ENCODE measurements at places on chromosomes 4 and X.

DNA sequence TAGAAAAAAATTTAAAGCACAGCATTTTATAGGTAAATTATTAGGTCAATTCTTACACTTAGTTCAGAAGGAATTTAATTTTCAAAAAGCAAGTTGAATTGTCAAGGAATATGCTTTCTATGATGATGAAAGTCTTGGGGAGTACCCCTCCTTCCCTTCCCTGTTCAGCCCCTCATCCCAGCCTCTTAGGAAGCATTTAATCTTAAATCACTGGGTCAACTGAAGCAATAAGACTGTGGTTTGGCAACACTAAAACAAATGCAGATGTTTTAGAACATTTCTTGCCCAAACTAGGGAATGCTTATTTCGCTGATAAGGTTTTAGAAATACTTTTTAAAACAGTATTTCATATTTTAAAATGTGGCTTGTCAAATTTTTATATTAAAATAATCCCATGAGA, 19.1 kb upstream of the ARSJ start:
- no peak for DNase-seq

GRCh38 chr4:40121515-40121914, 64.9 kb downstream of the N4BP2 start:
- DNase-seq = peak; percentile 31

DNA sequence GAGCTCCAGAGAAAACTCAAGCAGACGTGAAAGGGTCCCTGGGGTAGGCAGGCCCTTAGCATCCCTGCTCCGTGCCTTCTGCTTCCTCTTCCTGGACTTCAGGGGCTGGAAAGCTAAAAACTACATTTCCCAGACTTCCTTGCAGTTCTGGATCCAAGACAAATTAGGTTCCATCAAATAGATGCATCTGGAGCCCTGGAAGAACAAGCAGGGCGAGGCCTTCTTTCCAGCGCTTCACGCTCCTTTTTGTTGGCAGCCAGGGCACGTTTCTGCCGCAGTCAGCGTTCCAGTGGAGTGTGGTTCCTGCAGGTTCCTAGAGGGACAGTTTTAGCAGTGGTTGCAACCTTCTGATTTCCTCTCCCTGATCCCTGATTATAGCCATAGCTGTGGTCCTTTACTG, 53.6 kb upstream of the MSX1 start:
- no peak for DNase-seq

- no peak for DNase-seq
Measured at GRCh38 chr4:73109493-73109892, 40.0 kb upstream of the COX18 start.

- peak; percentile 12 for DNase-seq
Measured at GRCh38 chrX:46637938-46638337, 64.4 kb downstream of the CHST7 start.

DNA sequence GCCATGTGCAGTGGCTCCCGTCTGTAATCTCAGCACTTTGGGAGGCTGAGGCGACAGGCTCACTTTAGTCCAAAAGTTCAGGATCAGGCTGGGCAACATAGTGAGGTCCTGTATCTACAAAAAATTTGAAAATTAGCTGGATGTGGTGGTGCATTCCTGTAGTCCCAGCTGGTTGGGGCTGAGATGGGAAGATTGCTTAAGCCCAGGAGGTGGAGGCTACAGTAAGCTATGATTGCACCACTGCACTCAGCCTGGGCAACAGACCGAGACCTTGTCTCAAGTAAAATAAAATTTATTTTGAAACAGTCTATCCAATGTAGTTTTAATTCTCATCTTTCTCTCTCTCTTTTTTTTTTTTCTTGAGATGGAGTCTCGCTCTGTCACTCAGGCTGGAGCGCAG, 21.1 kb downstream of the RBM10 start:
- no peak for DNase-seq

GRCh38 chr4:18039113-18039512, 17.6 kb upstream of the LCORL start:
- no peak for DNase-seq

DNA sequence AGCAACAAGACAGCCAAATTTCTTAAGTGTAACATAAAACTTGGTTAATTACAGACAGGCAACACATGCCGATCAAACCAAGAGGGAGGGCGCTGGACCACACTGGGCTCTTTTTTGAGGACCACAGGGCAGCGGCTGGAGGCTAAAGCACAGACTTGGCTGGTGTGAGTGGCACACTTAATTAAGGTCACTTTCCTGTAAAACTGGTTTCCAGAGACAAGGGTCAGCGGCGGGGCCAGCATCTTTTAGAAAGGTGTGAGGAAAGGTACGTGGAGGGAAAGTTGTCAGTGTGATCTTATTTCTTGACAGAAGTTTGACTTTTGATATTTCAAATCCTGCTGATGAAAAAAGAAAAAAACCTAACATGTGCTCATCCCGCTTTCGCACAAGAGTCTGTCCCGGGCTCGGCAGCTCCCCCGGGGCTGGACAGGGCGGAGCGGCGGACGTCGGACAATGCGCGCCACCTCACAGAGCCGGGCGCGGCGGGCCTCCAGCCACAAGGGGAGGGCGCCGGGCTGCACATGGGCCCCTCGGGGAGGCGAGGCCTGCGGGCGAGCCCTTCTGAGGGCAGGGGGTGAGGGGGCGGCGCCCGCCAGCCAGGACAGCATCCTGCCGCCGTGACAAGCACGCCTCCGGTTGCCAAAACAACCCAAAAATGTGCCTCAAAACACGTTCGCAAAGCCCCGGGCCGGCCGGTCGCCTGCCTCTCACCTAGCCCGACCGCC, 660 bp upstream of the HSPA4L start:
- no peak for DNase-seq

DNA sequence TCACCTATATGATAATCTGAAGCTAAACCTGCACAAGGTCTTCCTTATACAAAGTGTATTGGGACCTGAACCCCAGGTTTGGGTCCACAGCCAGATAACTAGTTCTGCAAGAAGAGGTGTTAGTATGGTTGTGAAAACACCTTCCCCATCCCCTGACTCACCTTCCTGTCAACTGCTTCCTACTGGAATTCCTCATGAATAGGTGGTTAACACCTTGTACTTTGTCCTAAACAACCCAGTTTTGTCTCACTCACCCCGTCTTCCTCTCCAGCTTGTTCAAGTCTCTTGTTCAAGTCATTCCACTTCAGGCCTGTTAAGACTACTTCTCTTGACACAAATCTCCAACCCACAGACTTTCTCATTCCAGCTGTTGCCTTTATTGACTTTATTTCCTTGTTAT, 45.5 kb downstream of the CCNG2 start:
- DNase-seq = no peak

DNA sequence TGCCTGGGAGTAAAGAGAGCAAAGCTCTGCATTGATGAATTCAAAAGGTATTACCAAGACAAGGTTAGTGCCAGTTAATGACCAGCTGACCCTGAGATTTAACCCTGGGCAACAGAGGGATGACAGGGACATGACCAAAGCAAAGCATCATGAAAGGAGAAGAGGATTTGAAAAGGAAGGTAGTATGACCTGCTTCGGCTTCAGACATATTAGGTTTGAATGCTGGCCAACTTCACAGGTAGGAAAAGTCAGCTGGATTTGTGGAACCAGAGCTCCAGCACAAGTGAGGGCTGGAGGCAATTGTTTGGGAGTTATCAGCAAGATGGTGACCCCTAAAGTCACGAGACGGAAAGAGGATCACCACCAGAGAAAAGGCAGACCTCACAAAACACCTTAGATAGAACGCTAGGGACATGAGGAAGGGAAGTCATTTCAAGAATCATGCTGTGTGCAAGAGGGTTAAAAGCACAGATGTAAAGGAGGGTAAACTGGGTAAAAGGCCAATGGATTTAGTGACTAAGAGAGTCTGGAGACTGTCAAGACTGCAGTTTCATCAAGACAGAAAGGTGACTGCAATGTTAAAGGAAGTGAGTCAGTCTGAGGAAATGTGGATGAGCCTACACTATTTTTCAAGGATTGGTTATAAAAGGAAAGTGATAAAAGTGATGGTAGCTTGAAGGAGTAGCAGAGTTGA, 45.6 kb downstream of the SH3RF1 start:
- DNase-seq = no peak

- DNase-seq = no peak
Measured at GRCh38 chrX:7570432-7571029, 272.4 kb upstream of the VCX start.

GRCh38 chr4:121939690-121940089, 12.2 kb downstream of the TRPC3 start:
- DNase-seq = no peak

DNA sequence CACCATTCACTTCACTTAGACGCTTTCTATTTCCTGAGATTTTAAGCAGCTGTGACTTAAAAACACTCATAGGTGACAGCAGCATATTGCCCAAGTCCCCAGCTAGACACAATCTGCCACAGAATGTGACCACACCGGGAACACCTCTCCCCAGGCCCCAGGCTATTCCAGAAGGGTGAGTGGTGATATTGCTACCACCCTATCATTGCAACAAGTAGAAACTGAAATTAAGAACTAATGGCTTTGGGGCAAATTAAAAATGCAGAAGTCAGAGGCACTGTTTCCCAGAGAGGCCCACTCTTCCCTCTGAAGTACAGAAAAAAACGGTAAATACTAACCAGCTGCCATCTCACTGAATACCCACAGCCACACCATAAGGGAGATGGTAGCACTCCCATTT, 35.0 kb downstream of the QDPR start:
- DNase-seq = no peak

DNA sequence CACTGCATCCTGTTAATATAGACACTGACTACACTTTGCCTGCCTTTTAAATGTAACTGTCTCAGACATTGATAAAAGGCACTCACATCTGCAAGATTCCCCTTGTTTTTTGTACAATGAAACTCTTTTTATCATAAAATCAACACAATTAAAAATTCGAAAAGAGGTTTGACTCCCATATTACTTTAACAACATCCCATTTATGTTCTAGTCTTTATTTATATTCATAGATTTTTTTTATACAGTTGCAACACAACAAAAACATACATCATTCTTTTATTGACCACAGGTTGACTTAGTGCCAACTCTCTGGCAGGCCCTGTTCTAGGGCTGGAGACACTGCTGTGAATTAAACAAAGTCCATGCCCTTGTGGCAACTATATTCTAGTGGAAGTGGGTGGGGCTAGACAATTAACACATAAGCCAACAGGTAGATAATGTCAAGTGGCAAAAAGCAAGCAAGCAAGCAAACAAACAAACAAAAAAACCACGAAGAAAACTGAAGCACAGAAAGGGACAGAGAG, 36.8 kb downstream of the ANK2 start:
- DNase-seq = no peak

DNA sequence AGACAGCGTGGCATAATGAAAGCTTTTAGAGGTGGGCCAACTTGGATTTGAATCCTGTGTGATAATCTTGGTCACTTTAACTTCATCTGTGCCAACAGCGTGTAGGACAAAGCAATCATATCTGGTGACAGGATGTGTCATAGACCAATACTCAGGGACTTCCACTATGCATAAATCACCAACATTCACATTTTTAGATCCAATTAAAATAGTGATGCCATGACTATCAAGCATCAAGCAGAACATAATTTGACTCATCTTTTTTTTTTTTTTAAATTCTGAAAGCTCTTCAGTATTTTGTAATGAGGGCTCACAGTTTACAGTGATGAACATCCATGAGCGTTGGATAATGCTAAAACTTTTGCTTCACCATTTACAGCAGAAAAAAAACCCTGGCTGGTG, 27.3 kb upstream of the RAPGEF2 start:
- DNase-seq = no peak

DNA sequence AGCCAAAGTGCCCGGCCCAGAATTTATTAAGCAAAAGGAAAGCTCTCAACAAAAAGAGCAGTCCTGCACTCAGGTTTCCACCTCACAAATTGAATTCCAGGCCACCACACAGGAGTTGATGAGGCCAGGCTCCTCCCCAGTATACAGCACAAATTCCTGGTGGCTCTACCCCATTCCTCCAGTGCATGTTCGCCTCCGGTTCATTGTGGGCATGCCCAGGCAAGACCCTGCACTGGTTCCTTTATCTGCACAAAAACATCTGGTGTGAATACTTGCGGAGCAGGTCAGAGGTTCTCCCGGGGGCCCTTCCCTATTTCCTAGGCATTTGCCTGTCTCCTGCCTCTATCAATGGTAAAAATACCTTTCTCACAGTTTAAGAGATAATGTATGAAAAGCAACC, 195.2 kb upstream of the ANXA10 start:
- no peak for DNase-seq

DNA sequence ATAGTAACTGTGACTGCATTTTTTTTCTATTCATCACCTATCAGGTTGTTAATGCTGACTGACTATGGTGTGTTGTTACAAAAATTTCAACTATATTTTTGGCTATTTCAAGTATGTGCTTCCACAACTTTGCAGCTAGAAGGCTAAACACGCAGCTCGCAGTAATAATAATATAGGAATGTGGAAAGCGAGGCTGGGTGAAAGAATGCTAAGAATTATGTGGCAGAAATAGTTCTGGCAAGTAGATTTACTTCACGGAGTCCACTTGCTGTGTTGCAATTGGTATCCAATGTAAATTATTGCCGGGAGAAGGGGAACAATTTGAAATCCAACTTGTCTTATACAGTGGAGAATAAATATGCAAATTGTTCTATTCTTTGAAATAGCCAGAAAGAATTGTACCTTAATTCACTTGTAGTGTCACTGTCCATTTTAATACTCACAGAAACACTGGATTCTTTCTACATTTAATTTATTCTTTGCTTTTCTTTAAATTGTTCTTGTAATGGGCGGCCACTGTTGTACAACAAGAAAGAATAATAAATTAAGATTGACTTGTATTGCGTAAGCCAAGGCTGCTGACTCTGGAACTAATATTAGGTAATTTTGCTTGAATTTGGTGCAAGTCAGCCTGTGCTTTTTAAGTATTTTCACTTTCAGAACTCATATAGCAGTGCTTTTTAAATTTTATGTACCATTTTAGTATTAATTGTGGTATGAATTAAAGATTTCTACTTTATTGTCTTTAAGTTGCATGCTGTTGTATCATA, 154.9 kb downstream of the FRMPD4 start:
- DNase-seq = no peak

- no peak for DNase-seq
Measured at GRCh38 chr4:182688081-182688480, 229.1 kb downstream of the DCTD start.

GRCh38 chr4:99979872-99980271, 29.8 kb upstream of the H2AZ1 start:
- no peak for DNase-seq

DNA sequence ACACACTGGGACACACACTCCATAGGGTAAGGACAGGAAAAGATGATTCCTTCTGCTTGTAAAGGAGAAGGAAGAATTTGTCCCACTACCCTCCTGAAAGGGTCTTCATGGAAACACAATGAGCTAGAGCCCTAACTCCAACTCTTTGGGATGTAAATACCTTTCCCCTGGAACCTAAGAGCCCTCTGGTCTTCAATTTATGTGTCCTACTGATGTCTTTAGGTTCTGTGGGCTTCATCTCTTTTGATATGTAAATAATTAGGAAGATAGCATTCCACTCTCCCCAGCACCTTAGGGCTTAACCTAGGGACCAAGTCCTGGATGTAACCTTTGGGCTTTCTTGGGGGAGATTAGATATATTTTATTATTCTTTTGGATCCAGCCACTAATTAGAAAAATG, 38.3 kb downstream of the PF4 start:
- DNase-seq = no peak

- DNase-seq = no peak
Measured at GRCh38 chr4:103074744-103075434, 1.7 kb downstream of the SLC9B2 start.
